Fibroblast of mammary gland (primary cell): ENCODE measurements at places on chromosomes 12 and 14.
A peak's percentile ranks its signal among the peaks of the same experiment; 100 is the strongest.

DNA sequence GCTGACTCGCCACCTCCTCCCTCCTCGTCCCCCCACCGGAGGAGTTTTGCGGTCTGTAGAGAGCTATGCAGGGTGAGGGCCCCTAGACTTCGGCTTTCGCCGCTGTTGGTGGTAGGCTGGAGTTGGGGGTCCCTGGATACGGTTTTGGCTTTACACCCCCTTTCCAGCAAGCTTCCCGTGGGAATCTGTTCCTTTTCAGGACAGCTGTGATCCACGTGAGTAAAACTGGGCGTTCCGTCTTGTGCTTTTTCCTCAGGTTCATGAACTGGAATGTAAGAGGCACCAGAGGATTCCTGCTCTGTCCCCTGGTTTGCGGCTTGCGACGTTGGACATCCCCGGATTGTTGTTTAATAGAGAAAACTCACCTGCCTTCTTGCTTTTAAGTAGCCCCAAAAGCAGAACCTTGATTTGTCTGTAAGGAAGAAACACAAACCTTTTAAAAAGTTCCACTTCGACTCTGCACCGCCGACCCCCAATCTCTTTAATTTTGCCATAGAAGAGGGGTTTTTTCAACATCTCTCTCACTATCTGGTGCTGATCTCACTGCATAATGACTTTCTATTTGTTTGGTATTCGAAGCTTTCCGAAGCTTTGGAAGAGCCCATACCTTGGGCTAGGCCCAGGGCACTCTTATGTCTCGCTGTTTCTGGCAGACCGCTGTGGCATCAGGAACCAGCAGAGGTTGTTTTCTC, 490 bp downstream of the PRORP start:
- peak; percentile 56 for DNase-seq

GRCh38 chr14:23570806-23571483, 3.4 kb upstream of the AP1G2 start:
- DNase-seq = no peak

DNA sequence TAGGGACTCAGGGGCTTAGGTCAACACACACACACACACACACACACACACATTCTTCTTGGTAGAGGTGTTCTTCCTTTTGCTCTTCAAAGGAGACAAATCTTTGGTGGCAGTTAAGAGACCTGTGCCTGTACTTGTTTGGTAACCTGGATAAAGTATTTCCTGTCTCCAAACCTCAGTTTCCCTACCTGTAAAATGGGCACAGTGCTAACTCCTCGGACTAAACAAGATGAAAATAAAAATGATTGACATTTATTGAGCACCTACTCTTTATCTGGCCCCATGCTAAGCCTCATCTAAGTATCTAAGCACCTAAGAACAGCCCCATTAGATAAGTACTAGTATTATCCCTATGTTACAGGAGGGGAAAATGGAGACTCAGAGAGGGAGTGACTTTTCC, 220.8 kb upstream of the MYL2 start:
- DNase-seq = no peak

DNA sequence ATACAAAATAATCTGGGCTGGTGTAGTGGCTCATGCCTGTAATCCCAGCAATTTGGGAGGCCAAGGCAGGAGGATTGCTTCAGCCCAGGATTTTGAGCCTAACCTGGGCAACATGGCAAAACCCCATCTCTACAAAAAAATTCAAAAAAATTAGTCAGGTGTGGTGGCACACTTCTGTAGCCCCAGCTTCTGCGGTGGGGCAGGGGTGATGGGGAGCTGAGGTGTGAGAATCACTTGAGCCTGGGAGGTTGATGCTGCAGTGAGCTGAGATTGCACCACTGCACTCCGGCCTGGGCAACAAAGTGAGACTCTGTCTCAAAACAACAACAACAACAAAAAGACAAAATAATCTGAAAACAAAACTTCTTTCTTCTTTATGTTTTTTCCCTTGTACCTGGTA, 66.0 kb downstream of the TC2N start:
- DNase-seq = no peak

DNA sequence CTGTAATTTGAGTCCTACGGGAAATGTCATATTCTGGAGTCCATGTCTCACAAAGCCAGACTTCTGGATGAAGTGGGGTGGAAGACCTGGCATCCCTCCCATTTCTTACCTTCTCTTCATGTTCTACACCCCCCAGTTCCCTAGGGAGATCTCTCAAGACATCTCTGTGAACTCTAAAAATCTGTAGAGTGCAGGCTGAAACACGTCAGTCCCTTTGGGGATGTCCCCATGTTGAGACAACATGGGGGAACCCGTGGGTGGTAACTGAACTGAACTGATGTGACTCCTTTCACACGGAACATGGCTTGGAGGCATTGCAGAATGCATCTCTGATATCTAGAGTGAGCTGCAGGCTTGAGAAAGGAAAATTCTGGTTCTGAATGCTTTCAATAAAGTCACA, 15.2 kb downstream of the SERPINA12 start:
- no peak for DNase-seq

GRCh38 chr12:41661141-41661765, 473.1 kb downstream of the PDZRN4 start:
- DNase-seq = no peak

DNA sequence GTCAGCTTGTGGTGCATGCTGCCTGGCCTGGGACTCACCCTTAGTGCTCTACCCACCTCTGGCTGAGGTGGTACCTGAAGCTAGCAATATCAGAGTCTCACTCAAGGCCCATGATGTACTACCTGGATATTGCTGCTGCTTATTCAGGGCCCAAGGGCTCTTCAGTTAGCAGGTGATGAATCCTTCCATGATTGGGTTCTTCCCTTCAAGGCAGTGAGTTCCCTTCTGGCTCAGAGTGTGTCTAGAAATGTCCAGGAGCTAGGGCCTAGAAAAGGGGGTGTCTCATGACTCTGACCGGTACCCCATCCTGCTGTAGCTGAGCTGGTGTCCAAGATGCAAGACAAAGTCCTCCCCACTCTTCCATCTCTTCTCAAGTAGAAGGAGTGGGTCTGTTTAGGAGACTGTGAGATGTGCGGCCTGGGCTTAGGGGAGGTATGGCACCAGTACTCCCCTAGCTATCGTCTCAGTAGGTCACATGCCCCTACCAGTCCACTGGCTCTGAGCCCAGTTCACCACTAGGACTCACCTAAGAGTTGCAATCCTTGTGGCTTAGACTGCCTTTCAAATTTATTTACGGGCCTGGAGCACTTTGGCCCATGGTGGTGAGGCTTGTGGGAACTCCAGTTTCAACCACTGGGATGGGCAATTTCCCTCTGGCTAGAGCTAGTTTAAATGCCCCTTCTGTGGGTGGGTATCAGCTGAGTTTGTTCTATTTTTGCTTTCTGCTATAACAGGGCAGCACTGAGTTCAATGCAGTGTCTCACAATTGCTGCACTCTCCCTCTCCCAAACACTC, 12.2 kb downstream of the PRORP start:
- no peak for DNase-seq

DNA sequence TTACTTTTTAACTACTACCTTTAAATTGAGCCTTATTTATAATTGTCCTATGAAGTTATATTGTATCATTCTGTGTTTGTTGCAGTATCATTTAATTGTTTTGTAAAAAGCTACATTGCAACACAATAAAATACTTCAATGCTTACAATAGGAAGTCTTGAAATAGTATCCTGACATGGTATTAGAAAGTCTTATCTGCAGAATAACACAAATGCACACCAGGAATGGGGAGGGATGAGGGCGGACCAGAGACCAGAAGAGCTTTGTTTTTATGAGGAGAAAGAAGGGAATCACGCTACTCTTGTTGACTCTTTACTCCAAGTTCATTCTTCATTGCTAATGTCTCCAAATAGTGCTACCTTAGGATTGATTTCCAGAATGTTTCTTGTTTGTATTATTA, 120.2 kb downstream of the MON2 start:
- DNase-seq = no peak

- no peak for DNase-seq
Measured at GRCh38 chr12:72134246-72135020, 137.7 kb upstream of the TRHDE start.

DNA sequence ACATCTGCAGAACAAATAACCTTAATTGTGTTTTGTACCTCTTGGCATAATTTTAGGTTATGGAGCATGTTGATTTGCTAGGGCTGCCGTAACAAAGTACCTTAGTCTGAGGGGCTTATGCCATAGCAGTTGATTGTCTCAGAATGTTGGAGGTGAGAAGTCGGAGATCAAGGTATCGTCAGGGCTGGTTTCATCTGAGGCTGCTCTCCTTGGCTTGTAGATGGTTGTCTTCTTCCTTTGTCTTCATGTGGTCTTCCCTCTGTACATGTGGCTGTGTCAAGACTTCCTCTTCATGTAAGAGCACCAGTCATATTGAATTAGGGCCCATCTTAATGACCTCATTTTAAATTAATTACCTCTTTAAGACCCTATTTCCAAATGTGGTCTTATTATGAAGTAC, 64.4 kb upstream of the PTHLH start:
- no peak for DNase-seq

- peak; percentile 18 for DNase-seq
Measured at GRCh38 chr14:64035143-64035542, 182.3 kb downstream of the SYNE2 start.
